ENCODE measurements at places on chromosomes 7 and 10. TPM values are rescaled to one million over a fixed set of nuclear protein-coding genes. Genes with fewer than 3 reads are reported as not detected.

Gene CYCS
- total RNA-seq = 18.3 TPM

Gene GPRIN2
- not detected for total RNA-seq

Gene PHKG1
- 0.12 TPM for total RNA-seq

Gene TMEM139
- total RNA-seq = not detected

Gene TMEM270
- total RNA-seq = not detected

Gene ANXA8L1
- 9.3 TPM for total RNA-seq

Gene GJD4
- total RNA-seq = not detected

Gene SLC35G1
- 2.2 TPM for total RNA-seq

Gene ASIC3
- total RNA-seq = 0.47 TPM

Gene FAM25G
- total RNA-seq = not detected

Gene RAB19
- total RNA-seq = not detected

Gene LRIT1
- total RNA-seq = not detected

Gene CDNF
- 0.09 TPM for total RNA-seq

Gene CACNA2D1
- 24.2 TPM for total RNA-seq

Gene SMO
- 18.9 TPM for total RNA-seq

Gene ZNF679
- not detected for total RNA-seq

Gene CDHR3
- 2.0 TPM for total RNA-seq

Gene JCAD
- 16.6 TPM for total RNA-seq

Gene GPR26
- not detected for total RNA-seq

Gene ADCY1
- total RNA-seq = 1.9 TPM

Gene CUBN
- 0.77 TPM for total RNA-seq

Gene MET
- total RNA-seq = 0.23 TPM

Gene COL28A1
- total RNA-seq = under 0.01 TPM

Gene NRF1
- 7.3 TPM for total RNA-seq

Gene NODAL
- not detected for total RNA-seq

Gene TEX47
- not detected for total RNA-seq

Gene ASAH2
- 0.47 TPM for total RNA-seq

Gene CAMK1D
- total RNA-seq = 1.3 TPM

Gene C10orf53
- total RNA-seq = not detected

Gene UBE2D4
- 29.9 TPM for total RNA-seq

Gene FAS
- 32.7 TPM for total RNA-seq

Gene CDC14C
- not detected for total RNA-seq

Measured in pericardium fibroblast (primary cell).